ENCODE measurements at places on chromosomes 13 and 19.

DNA sequence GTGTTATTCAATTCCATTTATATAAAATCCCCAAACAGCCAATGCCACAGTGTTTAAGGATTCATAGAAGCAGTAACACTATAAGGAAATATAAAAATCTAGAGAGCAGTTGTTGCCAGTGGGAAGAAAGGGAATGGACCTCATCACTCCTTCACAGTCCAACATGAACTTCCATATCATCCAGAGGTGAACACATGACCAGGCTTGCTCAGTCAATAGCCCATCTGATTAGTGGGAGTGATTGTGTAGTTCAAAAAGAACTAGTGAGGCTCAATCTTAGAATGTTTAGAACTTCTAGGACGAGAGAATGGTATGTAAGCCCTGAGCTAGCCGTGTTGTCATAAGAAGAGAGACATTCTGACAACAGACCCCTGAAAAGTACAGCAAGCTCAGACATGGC lies 314.1 kb downstream of the LIG4 start:
- no peak for DNase-seq

GRCh38 chr19:5971714-5972354 lies 6.1 kb downstream of the RANBP3 start:
- no peak for DNase-seq

DNA sequence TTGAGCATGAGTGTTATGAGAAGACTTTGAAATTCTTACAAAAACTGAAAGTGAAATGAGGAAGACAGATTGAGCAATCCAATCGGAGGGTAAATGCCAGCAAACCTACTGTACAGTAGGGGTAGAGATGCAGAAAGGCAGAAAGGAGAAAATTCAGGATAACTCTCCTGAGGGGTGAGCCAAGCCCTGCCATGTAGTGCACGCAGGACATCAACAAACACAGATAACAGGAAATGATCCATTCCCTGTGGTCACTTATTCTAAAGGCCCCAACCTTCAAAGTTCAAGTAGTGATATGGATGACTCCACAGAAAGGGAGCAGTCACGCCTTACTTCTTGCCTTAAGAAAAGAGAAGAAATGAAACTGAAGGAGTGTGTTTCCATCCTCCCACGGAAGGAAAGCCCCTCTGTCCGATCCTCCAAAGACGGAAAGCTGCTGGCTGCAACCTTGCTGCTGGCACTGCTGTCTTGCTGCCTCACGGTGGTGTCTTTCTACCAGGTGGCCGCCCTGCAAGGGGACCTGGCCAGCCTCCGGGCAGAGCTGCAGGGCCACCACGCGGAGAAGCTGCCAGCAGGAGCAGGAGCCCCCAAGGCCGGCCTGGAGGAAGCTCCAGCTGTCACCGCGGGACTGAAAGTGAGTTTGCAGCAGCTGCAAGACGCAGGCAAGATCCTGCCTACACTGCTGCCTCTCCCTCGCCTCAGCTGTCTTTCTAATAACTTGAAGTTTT lies at the start of gene TNFSF13B:
TSS of gene TNFSF13B (plus strand) at position 118 of the 728 bp plus-strand sequence. CDS start at position 296, 178 bp downstream.
- peak; percentile 0 for DNase-seq

GRCh38 chr19:54271106-54271505 lies 9.8 kb downstream of the LILRB2 start:
- no peak for DNase-seq

- peak; percentile 100 for DNase-seq
These were observed at the start of gene SPRED3 for GRCh38 chr19:38388349-38389100. TSS of gene SPRED3 (plus strand) at chr19:38388697. CDS start at chr19:38390303, 1,606 bp downstream.

GRCh38 chr13:31442571-31442970 lies 242.8 kb downstream of the B3GLCT start:
- DNase-seq: no peak

DNA sequence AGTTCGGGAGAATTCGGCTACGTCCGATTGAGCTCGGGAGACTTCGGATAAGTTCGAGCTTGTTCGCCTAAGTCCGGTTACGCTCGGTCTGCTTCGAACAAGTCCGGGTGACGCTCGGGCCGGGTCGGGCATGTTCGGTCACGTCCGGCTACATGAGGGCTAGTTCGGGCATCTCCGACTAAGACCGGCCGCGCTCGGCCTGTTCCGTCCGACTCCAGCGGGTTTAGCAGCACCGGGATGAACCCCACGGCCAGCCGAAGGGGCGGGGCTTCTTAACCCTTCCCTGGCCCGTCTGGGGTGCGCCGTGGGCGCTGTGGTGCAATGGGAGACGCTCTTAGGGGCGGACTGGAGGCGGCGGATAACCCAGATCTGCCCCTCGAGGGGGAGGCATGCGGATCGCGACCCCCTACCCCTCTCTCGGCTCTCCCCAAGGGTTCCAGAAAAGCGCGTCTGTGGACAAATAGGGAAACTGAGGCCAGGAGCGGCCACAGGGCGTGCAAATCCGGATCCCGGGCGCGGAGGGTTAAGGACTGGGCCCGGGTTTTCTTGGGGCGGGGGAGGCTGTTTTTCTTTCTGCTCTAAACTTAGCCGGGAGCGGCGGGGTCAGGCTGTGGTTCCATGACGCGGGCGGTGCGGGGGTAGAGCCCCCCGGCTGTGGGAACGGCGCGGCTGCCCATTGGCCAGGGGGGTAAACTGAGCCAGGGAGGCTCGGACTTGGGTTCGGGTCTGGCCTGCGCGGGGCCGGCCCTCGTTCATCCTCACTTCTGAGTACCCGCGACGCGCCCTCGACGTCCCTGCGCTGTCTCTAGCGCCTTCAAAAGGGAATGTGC lies 1.5 kb downstream of the PDE4C start:
- DNase-seq: peak; percentile 87

DNA sequence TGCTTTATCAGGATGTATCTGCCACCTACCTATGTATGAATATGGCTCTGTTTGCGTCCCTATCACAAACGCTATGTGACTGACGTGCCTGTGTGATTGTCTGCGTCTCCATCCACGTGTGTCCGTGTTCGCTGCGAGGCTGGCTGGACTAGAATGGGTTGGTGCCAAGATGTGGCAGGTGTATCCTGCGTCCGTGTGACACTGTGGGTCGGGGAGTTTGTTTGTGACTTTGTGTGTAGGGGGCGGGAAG lies 6.7 kb upstream of the HOOK2 start:
- DNase-seq: no peak

DNA sequence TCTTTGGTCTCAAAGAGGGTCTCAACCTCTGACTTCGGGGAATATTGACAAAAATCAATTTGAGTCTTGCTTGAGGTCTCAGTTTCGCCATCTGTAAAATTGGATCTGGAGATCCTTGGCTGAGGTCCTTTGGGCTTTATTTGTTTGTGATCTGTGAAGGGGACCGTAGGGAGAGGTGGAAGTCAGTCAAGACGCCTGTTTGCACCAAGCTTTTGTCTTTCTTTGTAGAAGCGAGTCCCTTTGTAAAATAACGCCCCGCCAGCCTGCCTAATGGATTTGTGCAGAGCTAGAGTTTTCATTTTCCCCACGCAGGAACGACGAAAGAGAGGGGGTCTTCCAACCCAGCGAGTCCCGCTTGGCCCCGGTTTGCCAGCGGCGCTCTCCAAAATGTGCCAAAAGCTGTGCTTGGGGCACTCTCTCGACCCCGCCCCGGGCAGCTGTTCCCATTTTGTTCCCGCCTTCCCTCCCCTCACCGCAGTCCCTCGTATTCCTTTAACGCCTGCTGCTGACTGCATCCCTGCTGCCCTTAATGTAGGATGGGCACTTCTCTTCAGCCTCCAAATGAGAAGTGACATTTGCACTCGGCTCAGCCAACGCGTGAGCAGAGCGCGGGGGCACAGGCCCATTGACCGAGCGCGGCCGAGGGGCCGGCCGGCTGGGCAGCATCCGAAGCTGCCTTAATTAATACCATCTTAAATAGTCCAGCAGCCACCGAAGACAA lies 13.0 kb downstream of the ZIC5 start:
- DNase-seq: no peak

- peak; percentile 60 for DNase-seq
These were observed 586 bp downstream of the LIG1 start for GRCh38 chr19:48169578-48169938.

GRCh38 chr13:45847554-45848224 lies 3.9 kb downstream of the SIAH3 start:
- DNase-seq: no peak

- DNase-seq: no peak
These were observed 59.5 kb downstream of the TNFSF11 start for GRCh38 chr13:42633495-42633894.

GRCh38 chr13:70960841-70961443 lies 852.7 kb upstream of the KLHL1 start:
- DNase-seq: peak; percentile 11

DNA sequence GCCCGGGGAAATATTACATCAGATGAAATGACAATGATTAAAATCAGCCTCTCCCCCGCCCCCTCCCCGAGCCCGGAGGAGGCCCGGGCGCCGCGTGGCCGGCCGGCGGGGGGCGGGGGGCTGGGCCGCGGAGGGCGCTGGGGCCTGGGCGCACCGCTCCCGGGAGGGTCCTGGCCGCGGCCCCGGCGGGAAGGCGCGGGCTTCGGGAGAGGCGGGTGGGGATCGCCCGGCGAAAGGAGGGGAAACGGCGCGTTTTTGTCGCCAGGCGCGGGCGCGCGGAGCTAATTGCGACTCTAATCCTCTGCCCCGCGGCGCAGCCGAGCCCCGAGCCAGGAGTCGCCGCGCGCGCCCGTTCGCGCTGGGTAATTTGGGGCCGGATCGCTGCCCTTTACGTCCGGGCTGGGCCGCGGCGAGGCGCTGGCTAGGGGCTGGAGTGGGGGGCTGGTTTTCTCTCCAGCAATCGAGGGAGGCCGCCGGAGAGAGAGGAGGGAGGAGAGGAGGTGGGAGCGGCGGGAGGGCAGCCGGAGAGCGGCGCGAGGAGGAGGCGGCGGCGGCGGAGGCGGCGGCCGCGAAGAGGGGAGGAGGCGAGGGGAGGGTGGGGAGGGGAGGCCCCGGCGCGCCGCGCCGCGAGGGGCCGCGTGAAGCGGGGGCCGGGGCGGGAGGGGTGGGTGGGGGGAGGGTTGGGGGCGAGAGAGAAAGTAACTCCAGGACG lies at the start of gene KCTD15:
TSS of gene KCTD15 (plus strand) at position 707 of the 712 bp plus-strand sequence. CDS start 3,585 bp downstream, outside the sequence.
- DNase-seq: peak; percentile 93

- peak; percentile 41 for DNase-seq
These were observed 788 bp upstream of the RTBDN start for GRCh38 chr19:12834976-12835757.

GRCh38 chr13:87675851-87676250 lies 4.7 kb downstream of the SLITRK5 start:
- DNase-seq: no peak

DNA sequence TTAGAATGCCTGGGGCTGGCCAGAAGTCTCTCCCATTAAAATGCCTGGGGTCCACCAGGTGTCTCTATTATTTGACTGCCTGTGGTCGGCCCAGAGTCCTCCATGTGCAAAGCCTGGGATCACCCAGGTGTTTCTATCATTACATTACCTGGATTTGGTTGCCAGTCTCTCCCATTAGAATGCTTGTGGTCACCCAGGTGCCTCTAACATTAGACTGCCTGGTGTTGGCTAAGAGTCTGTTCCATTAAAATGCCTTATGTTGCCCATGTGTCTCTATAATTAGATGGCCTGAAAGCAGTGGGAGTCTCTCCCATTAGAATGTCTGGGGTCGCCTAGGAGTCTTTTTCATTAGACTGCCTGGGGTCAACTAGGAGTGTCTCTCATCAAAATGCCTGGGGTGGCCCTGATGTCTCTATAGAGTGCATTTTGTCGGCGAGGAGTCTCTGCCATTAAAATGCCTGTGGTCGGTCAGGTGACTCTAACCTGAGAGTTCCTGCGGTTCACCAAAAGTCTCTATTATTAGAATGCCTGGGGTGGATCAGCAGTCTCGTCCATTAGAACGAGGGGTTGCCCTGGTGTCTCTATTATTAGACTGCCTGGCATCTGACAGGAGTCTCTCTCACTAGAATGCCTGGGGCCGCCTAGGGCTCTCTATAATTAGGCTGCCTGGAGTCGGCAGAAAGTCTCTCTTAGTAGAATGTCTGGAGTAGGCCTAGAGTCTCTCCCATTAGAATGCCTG lies 1540.5 kb downstream of the UQCRFS1 start:
- DNase-seq: no peak

- DNase-seq: no peak
These were observed 347.9 kb downstream of the FGF9 start for GRCh38 chr13:22018836-22019210.

GRCh38 chr19:48279747-48280146 lies 9.9 kb downstream of the ZNF114 start:
- no peak for DNase-seq

DNA sequence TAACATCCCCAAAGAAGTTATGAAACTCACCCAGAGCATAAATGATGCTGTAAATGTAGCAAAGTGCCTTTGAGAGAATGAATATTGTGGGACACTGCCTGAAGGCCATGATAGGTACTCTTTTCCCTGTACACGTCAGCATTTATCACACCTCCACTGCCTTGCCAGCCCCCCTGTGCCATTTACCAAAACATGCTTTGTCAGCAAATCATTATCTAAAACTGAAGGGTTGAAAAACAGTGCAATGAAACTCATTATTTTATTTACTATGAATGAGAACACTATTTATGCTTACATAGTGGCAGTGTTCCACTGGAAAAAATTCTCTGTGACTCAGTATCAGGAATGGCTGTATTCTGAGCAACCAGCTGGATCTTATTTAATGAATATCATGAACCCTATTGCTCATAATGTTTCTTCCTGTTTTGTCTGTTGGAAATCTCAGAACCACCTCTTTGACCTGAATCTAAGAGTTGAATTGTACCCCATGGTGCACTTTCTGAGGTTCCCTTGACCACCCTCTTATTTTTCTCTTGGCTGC lies 564.1 kb downstream of the DCT start:
- DNase-seq: no peak

DNA sequence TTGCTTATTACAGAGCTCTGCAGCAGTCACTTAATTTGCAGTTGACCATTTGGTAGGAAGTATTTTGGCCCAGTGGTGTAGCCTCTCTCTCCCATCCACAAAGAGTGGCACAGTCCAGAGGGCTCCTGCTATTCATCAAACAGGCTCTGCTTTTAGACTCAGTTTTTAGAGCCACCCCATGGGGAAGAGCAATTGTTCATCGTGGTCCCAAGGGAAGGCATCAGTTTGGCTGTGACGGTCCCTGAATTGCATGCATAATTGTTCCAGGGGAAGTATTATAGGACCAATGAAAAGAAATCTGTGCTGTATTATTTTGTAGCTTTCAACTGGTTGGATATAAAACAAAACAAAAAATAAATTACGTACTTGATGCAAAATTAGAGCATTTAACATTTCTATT lies 799.0 kb downstream of the DACH1 start:
- no peak for DNase-seq

- DNase-seq: no peak
These were observed 3.6 kb downstream of the C2CD4C start for GRCh38 chr19:405121-405965.

- no peak for DNase-seq
These were observed 36.7 kb downstream of the CAPN12 start for GRCh38 chr19:38707512-38708114.

DNA sequence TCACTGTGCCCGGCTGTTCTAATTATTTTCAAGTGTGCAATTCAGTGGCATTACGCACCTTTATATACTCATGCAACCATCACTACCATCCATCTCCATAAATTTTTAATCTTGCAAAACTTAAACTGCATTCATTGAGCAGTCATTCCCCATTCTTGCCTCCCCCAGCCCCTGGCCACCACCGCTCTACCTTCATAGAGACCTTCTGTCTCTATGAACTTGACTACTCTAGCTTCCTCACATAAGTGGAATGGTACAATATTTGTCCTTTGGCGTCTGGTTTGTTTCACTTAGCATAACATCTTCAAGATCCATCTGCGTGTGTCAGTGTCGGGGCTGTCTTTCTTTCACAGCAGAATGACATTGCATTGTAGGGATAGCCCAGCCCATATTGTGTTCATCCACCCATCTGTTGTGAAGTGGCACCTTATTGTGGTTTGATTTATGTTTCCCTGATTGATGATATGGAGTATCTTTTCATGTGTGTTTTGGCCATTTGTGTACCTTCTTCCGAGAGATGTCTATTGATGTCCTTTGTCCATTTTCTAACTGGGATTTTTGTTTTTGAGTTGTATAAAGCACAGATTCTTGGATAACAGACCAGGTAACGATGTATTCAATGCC lies 64.8 kb upstream of the FLT1 start:
- no peak for DNase-seq

Data from NCI-H2227 treated with DMSO at 0.1 percent for 48 hours (cell line).